ENCODE measurements at places on chromosomes 6 and 20.

- no peak for DNase-seq
Observed at GRCh38 chr20:36988494-36988966, 37.0 kb upstream of the SAMHD1 start.

DNA sequence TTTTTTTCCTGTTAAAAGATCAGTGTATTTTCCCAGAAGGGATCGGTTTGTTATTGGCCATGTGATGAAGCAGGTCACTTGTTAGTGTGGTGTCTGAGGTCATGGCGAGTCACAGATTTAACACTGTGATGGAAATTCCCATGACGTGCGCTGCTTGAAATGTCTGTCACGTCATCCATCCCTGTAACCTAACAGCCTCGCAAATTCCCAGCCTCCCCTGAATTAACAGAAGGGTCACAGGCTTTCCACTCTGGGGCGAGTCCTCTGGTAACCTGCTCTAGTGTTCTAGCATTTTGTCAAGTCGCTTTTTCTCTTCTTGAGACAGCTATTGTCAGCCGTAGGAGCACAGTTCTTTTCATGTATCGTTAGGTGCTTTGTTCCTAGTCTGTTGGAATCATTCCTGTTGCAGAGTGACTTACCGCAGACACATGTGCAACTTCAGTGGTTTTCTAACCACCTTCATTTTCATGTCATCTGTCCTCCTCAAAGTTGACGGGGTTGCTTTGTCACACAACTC is 137.2 kb downstream of the MAP3K4 start:
- no peak for DNase-seq

- DNase-seq: no peak
Observed at GRCh38 chr20:36285746-36286447, 20.2 kb upstream of the DLGAP4 start.

- DNase-seq: no peak
Observed at GRCh38 chr6:12576389-12576788, 140.2 kb upstream of the PHACTR1 start.

GRCh38 chr6:47042275-47042791 is at the start of gene ADGRF1:
ADGRF1 (minus strand) TSS chr6:47042332; CDS start chr6:47029061, 13,271 bp downstream.
- no peak for DNase-seq

DNA sequence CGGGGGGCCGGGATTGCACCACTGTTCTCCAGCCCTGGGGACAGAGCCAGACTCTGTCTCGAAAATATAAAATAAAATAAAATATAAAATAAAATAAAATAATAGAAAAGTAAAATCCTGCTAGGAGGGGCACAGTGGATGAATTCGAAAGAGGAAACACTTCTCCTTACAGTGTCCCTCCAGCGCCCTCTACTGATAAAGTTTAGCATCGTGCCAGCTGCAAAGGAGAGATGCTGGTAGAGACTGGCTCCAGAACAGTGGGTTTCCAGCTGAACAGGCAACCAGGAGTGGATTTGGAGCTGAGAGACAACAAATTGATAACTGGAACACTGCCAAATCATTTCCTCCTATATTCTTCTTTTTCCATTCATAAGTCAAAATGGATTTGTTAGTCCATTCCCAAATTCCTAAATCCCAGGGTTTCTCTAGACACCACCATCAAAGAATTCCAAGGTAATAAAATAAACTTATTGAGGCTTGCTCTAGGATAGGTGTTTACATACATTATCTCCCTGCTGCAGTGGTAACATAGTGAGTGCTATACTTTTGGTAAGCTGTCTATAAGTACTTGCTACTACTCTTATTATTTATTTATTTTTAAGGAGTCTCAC is 31.7 kb upstream of the TBPL1 start:
- peak; percentile 60 for DNase-seq

DNA sequence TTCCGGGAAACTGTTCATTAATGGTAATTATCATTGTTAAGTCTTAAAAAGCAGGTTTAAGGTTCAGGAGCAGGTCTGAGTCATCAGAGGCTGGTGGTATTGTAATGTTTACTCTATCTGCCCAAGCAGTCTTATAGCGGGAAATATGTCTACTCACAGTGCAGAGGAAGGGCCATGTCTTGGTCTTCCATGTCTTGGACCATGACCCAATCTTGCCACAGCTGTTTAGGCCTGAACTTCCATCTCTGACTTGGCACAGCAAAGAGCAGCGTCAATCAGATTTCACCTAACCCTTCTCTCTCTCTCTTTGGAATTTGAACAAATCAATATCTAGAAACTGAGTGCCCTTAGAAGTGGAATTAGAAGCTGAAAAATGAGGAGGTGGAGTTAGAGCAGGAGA is 25.8 kb downstream of the SLC2A12 start:
- DNase-seq: no peak

GRCh38 chr20:61244213-61244612 is 7.8 kb upstream of the CDH4 start:
- no peak for DNase-seq

DNA sequence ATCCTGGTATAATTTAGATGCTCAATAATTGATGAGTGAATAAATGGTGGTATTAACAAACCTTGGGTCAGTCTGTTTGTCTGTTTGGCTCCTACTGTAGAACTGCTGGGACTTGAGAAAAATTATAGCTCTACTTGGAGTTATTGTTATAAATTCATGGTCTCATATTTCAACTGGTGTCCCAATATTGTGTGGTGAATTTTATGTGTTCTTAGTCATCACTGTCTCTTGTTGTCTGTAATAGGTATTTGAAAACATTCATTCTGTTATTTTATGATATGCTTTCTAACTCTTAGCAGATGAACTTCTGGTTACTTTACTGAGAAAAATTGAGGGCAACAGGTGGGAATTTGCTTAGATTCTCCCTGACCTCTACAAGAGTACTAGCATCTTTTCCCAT is 221.4 kb downstream of the CDKAL1 start:
- DNase-seq: no peak

GRCh38 chr6:35014341-35014740 is 125.3 kb downstream of the ANKS1A start:
- peak; percentile 69 for DNase-seq

- no peak for DNase-seq
Observed at GRCh38 chr6:44704240-44705150, 317.0 kb downstream of the CDC5L start.

DNA sequence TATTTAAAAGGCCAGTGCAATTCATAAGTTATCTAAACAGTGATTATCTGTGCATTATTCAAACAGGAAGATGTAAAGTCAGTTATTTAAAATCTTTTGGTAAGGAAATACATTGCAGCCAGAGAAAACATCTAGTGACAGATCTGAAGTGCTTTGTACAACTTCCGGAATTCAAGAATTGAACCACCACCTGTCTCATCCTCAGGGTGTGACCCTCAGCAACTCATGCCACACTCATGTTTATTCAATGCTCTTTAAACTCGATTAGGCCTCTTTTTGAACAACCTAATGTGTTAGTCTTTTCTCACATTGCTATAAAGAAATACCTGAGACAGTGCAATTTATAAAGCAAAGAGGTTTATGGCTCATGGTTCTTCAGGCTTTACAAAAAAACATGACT is 62.6 kb upstream of the GGTLC1 start:
- DNase-seq: no peak

- no peak for DNase-seq
Observed at GRCh38 chr20:36175016-36175415, 20.5 kb downstream of the EPB41L1 start.

GRCh38 chr6:37799263-37799644 is 20.3 kb upstream of the ZFAND3 start:
- no peak for DNase-seq

DNA sequence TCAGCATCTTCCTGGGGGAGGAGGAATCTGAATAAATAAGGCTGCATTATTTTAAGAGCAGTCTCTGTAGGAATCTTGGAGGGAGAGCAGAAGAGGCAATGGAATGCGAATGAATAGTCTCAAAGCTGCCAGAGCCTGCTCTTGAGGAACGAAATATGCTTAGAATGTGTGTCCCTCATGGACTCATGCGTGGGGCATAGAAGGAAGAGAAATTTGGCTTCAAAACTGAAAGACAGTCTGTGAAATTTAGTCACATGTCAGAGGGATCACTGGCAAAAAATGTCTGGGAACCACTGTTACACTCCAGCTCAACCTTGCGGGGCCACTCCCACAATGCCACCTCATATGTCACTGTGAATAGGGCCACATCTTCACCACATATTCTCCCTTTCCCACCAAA is 95.5 kb downstream of the GJA10 start:
- DNase-seq: no peak

DNA sequence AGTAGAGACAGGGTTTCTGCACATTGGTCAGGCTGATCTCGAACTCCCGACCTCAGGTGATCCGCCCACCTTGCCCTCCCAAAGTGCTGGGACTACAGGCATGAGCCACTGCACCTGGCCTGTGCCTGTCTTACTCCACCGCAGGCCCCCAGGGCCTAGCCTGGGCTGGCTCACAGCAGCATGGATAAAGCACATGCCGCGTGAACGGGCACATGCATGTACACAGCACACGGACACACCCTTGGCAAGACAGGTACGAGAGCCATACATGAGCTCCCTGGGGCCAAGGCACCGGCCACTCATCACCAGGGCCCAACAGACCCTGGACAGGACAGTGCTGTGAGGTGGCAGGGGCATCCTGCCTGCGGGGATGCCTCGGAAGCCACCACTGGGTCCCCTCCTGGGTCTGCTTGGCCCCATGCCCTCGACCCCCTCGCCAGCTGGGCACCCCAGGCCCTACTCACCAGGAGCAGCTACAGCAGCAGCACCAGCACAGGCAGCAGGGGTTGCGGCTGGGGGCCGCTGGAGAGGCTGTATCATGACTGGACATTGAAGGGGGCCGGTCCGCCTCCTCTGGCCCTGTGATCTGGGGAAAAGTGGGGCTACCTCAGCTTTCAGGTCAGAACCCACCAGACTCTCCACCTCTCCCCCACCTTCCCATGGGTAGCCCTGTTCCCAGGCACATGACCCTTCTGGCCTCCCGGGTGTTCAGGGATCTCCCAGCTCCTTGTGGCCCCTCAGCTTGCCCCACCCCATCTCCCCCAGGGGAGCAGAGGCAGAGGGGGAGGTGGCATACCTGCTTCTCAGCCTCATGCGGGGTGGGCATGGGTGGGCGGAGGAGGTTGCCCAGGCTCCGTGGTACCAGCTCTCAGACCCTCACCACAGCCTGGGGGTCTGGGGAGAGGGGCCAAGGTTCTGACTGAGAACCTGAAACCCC is 3.0 kb downstream of the RGS19 start:
- DNase-seq: no peak
